ENCODE measurements at places on chromosomes 5 and 9.
A peak's percentile ranks its signal among the peaks of the same experiment; 100 is the strongest.

GRCh38 chr9:7212101-7212500 is 454.3 kb downstream of the KDM4C start:
- DNase-seq = no peak

DNA sequence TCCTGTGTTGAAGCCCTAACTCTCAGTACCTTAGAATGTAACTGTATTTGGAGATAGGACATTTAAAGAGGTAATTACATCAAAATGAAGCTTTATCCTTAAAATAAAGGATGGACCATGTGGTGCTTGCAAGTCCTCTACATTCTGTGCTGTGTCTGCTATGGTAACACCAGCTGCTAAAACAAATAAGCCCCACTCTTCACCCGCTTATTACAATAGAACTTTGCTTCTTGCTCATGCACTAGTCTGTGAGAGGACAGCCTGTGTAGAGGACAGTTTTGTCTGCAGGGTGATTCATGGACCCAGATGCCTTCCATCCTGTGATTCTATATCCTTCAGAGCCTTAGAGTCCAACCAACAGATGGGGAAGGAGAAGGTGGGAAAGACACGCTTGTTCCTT is 12.5 kb upstream of the IGFBPL1 start:
- DNase-seq = no peak

DNA sequence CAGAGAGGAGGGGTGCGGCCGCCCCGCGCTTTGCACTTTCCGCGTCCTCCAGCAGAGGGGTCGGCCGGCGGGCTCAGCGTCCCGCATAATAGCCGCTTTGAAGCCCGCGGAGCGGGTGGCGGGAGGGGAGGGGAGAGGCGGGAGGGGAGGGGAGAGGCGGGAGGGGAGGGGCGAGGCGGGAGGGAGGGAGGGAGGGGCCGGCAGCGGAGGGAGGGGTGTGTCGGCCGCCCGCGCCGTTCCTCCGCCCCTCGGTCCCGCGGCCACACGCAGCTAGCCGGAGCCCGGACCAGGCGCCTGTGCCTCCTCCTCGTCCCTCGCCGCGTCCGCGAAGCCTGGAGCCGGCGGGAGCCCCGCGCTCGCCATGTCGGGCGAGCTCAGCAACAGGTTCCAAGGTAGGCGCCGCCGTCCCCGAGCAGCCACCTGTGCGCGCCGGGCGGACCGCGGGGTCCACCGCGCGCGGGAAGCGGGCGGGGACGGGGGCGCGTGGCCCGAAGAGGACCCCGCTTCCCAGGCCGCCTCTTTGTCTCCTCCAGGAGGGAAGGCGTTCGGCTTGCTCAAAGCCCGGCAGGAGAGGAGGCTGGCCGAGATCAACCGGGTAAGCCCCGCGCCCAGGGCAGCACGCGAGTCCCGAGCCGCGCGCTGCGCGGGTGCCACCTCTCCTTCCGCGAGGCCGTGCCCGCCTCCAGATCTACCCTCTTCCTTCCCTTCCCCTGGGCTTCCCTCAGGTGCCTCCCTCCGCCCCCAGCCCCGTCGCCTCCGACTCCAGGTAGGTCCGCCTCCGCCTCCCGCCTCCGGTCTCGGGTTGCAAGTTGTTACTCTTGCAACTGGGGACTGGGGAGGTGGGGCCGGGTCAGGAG is at the start of gene AIF1L:
AIF1L (plus strand) TSS at position 263 of the 857 bp plus-strand sequence; CDS start at position 362, 99 bp downstream.
- DNase-seq = peak; percentile 61

- DNase-seq = no peak
These were observed 101.6 kb upstream of the CTSV start for GRCh38 chr9:97140566-97140965.

- DNase-seq = peak; percentile 67
These were observed at the start of gene C5orf63 for GRCh38 chr5:127072861-127073846. Gene C5orf63, minus strand, starts transcription at chr5:127073502. Its CDS starts 14,507 bp downstream, at chr5:127058995.

- no peak for DNase-seq
These were observed 1.6 kb upstream of the ZNF608 start for GRCh38 chr5:124747791-124748686.

DNA sequence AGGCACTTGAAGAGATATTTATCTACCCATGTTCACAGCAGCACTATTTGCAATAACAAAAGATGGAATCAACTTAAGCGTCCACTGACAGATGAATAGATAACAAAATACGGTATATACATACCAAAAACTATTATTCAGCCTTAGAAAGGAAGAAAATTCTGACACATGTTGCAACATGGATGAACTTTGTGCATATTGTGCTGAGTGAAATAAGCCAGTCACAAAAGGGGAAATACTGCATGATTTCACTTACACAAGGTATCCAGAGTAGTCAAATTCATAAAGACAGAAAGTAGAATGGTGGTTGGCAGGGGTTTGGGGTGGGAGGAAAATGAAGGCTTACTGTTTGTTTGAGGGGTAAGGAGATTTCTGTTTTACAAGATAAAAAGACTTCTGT is 66.0 kb downstream of the FBN2 start:
- DNase-seq = no peak

- DNase-seq = no peak
These were observed 45.2 kb downstream of the NSD1 start for GRCh38 chr5:177178733-177179304.

DNA sequence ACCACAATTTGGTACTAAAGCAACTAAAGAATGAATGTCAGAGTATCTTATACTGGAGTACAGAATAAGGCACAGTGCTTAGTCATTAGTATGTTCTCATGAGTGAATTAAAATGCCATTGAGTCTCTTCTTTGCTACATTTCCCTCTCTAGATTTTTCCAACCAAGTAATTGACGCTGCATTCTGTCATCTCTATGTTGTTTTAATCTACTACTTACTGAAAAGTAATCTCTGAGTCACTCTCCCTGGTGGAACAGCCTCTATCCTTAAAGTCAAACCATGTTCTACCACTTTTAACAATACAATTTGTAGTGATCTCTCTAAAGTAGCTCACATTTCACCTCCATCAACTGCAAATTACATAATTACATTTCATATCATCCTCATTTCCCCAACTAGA is 495.1 kb downstream of the CDH18 start:
- no peak for DNase-seq

DNA sequence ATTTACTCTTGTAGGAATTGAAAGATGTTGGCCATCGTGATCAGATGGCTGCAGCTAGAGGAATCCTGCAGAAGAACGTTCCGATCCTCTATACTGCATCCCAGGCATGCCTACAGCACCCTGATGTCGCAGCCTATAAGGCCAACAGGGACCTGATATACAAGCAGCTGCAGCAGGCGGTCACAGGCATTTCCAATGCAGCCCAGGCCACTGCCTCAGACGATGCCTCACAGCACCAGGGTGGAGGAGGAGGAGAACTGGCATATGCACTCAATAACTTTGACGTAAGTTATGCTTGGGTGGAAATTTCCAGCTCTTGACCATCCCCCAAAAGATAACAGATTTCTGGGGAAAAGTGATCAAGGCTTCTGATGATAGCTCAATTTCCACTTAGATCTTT is 50.6 kb downstream of the LRRTM2 start:
- no peak for DNase-seq

GRCh38 chr5:134195666-134196065 is 18.9 kb upstream of the SKP1 start:
- no peak for DNase-seq

All from heart left ventricle (tissue), 16 donors.